ENCODE measurements at places on chromosomes 3 and 15. TPM values are rescaled to one million over a fixed set of nuclear protein-coding genes. Genes with fewer than 3 reads are reported as not detected.

DNA sequence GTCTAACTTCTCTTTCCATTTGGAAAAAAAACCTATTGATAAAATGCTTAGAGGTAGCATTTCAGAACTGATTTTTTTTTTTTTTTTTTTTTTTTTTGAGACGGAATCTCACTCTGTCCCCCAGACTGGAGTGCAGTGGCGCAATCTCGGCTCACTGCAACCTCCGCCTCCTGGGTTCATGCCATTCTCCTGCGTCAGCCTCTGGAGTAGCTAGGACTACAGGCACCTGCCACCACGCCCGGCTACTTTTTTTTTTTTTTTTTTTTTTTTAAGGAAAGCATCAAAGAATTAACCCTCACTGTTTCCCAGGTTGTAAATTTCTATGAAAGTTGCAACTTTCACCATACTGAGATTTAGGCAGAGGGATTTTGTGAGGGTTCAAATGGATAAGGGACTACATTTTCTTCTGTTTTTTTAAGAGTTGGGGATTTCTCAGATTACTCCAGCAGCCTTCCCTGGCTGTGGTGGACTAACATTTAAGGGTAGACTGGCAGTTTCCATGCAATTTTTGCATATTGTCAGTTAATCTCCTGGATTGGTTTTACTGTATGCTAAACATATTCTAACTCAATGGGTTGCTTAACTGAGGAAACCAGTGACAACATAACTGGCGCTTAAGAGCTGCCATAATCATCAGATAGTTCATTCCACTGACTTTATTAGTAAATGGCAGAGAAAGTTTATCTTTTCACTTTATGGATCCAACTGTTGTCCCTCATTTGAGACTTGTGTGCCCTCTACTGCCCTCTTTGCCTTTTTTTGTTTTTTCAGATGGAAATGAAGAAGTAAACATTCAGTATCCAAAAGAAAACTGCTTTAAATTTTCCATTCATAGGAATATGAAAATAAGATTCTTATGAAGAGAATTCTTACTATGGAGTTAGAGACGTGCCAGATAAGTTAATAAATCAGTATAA lies 93.7 kb downstream of the NPTN start:
- no peak for DNase-seq

GRCh38 chr3:139597947-139598346 lies 58.4 kb upstream of the RBP1 start:
- no peak for DNase-seq

Gene IL17RD
- 16.8 TPM for total RNA-seq

Gene CPA3
- 3.0 TPM for total RNA-seq

Data from sigmoid colon (tissue), 7 donors.